Central memory CD8-positive, alpha-beta T cell (primary cell): ENCODE measurements at places on chromosomes 3 and 15.

DNA sequence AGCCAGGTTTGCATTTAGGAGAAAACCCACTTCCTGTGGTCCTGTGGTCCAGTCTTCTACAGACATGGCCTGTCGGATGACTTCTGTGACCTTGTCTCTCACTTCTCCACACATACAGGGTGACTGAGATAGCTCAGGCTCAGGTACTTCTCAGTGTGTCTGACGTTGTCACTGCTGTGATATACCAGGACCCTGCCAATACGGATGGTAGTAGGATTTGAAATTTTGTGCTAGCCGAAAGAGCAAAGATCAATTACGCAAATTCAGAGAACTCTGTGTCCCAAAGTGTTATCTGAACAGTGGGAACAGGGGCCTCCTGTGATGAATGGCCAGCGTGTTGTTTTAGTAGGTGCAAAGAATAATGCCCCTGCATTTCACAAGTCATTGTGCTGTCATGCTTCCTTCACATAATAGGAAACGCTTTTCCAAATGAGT is 128.9 kb downstream of the MCTP2 start:
- no peak for DNase-seq

- no peak for DNase-seq
Observed at GRCh38 chr15:34724481-34724880, 30.3 kb downstream of the GJD2 start.

GRCh38 chr3:64450396-64450956 is 225.2 kb upstream of the PRICKLE2 start:
- DNase-seq: no peak

- DNase-seq: no peak
Observed at GRCh38 chr3:141900343-141900742, 23.9 kb downstream of the ATP1B3 start.

GRCh38 chr15:41695750-41696436 is 35.7 kb downstream of the MGA start:
- no peak for DNase-seq
